Activated CD4-positive, alpha-beta T cell treated with anti-CD3 and anti-CD28 coated beads, Interleukin-2, amount 10 ng/mL, durations not matched to agents 24 days and 14 days (primary cell): ENCODE measurements at places on chromosomes 16 and 17. TPM values are rescaled to one million over a fixed set of nuclear protein-coding genes. Genes with fewer than 3 reads are reported as not detected.

DRC3 gene
- total RNA-seq: 0.42 TPM in 1 of 2 replicates, not detected in the other

TBC1D3 gene
- total RNA-seq: not detected in 2 replicates

DNA sequence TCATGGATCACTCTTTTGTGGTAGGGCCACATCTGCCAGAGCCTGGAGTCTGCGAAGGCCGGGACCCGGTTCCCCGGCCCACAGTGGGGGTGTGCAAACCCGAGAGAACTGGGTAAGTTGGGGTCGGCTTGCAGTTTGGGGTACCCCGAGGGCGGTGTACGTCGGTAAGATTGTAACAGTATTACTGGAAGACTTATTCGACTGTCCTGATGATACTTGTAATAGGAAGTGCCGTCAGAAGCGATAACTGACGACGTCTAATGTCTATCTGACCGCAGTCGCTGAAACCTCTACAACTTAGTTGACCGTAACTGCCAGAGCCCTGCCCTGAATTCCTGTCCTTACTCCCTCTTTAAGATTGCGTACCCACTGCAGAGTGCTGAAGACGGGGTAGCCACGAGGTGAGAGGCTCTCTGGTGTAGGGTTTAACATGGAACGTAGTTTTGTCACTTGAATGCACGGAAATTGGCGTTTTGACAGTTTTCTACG, 24.0 kb downstream of the TRPV2 start:
- no peak for DNase-seq

- DNase-seq: peak; percentile 87
Observed at GRCh38 chr17:45852535-45853297, 8.0 kb downstream of the SPPL2C start.

DNA sequence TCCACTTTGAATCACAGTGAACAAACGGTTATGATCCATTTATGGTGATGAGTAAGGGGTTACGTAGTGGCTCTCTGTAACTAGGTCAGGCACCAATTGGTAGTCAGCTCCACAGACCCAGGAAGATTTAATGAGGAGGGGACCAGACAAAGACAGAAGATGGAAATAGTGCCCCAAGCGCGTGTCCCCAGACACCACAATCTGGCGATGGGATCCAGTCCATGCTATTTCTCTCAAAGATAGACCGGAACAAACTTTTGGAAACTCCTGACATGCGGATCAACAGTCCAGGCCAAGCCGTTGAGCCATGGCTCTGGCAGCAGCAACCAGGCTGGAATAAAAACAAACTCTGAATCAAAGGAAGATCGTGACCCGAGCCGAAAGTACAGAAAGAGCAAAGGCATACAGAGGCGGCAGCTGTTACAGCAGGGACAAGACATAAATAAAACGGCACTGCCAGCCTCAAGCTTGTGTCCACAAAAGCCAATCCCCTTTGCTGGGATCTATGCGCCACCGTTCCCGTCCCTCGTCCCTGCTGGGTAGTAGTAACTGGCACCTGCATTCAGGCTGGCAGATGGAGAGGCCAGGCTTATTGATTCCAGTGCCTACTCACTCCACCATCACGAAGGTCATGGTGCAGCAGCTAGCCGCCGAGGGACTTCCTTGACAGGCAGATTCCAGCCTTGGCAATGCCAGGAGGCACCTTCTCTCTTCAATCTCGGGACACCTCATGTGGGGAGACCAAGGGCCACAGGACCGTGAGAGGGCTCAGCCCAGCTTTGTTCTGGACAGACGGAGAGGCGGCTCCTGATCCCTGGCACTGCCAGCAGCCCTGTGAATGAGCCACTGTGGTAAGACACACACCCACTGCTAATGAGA, 50.2 kb downstream of the CDH11 start:
- no peak for DNase-seq

DNA sequence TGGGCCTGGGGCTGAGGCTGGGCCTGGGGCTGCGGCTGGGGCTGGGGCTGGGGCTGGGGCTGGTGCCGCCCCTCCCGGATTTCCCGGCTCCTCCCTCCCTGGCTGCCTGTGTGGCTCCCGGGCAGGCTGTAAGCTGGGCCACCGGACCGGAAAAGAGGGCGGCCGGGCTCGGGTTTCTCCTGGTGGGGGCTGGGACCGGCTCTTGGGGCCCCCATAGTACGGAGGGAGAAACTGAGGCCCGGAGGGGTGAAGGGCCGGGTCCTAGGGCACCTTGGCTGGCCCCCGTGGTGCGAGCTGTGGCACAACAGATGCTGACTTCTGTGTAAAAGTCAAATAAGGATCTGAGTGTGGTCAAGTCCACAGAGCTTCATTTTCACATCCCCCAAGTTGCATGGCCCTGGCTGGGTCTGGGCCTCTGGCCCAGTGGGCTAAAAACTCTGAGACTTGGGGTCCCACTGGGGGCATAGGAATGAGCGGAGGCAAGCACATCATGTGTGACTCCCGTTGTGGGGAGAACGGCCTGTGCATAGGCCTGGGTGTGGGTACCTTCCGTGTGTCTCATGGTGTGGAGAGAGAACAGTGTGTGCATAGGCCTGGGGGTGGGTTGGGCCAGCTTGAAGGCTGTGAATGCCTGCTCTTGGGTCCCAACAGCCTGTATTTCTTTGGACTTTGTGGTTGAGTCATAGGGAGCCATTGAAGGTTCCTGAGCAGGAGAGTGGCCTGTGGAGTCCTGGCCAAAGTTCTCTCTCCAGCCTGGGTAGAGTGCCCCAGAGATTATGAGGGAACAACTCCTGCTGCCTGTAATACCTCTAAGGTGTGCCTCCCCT, 123.9 kb upstream of the CIBAR2 start:
- DNase-seq: no peak

GRCh38 chr17:73958453-73958852, 245.0 kb upstream of the RPL38 start:
- no peak for DNase-seq
